ENCODE measurements at places on chromosomes 16 and 17.

DNA sequence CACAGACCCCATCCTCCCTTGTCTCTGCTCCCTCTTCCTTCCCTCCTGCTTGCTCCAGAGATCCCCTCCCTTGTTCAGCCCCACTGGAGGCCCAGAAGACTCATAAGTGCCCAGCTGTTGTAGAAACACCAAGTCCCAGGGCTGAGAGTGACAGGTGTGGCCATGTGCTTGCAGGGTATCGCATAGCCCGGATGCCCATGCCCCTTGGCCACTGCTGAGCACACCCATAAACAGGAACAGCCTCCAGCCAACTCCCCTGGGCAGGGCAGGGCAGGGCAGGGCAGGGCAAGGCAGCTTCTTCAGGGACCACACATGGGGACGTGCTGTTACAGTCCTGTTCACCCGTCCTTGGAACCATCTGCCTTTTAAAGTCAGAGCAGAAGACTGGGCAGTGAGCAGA lies 2.0 kb downstream of the CACNG1 start:
- DNase-seq = no peak

- no peak for DNase-seq
Measured at GRCh38 chr16:82083710-82084353, 48.8 kb downstream of the HSD17B2 start.

DNA sequence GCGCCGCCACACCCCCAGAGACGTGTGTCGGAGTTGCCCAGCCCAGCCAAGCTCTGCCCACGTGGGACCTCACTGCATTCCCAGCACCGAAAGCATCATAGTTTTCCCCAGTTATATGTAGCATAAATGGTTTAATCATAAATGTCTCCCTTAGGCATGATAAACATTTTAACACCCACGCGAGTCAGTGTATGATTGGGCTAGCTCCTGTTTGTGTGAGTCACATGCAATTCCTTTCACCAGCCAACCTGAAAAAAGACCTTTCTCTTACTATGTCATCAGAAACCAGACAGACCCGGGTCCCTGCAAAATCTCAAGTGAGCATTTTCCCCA lies 9.2 kb downstream of the TAF1C start:
- DNase-seq = peak; percentile 44

GRCh38 chr16:89200124-89200849 lies at the start of gene SLC22A31:
TSS of gene SLC22A31 (minus strand) at chr16:89200537. CDS start at chr16:89200501, 36 bp downstream.
- no peak for DNase-seq

GRCh38 chr16:63563819-63564505 lies 1527.7 kb upstream of the CDH8 start:
- DNase-seq = no peak

DNA sequence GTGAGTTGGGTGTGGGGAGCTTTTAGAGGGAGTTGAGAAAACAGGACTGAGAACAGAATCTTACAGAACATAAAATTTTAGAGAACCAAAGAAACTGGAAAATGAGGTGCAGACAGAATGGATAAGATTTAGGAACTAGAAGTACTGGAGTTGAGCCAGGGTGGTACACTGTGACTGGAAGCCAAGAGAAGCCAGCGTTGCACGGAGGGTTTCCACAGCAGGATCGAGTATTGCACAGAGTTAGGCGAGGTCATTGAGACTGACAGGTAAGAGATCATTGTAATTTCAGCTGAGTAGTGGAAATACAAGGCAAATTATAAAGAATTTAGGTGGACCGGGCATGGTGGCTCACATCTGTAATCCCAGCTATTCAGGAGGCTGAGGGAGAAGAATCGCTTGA lies 6.6 kb downstream of the GSDMA start:
- DNase-seq = no peak

GRCh38 chr16:20107083-20107482 lies 33.4 kb upstream of the GPR139 start:
- DNase-seq = no peak

- no peak for DNase-seq
Measured at GRCh38 chr17:13351046-13351445, 250.7 kb downstream of the HS3ST3A1 start.

DNA sequence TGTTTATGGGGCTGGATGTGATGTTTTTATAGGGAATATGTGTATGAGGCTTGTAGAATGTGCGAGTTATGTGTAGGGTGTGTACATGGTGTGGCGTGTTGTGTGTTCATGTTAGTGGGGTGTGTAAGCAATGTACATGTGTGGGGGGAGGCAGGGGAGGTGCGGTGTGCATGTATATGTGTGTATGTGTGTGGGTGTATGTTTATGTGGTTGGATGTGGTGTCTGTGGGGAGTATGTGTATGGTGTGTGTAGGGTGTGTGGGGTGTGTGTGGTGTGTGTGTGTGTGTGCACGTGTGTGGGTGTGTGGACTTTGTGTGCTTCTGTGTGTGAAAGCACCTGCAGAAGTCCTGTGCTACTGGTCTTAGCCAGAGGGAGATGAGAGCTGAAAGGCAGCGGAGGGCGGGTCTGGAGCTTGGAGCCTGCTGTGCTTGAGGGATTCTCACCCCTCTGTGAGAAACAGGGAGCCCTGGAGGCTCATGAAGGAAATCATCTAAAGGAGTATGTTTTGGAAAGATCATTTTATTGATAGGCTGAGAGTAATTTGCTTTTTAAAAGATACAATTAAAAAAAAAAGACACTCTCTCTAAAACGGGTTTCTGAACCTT lies 222.7 kb downstream of the HS3ST4 start:
- no peak for DNase-seq

DNA sequence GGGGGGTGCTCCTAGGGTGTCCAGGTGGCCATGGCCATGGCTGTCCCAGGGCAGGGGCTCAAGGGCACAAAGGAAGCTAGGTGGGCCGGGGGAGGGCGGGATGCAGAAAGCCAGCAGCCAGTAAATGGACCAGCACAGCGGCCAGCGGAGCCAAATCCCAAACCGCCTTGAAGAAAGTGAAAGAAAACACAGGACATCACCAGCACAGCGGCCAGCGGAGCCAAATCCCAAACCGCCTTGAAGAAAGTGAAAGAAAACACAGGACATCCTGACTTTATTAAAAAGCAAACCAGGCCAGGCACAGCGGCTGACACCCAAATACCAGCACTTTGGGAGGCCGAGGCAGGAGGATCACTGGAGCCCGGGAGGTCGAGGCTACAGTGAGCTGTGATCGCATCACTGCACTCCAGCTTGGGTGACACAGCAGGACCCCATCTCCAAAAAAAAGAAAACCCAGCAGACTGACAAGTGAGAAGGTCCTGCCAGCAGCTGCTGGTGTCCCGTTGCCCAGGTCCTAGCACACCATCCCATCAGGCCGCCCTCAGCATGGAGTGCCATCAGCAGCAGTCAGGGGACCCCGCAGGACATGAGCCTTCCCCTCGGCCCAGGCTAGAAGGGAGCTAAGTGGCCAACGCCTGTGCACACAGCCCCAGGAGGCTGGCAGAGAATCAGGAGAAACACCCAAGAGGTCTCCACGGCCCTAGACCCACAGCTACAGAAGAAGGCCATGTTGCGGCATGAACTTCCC lies 17.0 kb downstream of the SLC38A10 start:
- DNase-seq = no peak

GRCh38 chr16:2466667-2467527 lies 4.2 kb upstream of the NTN3 start:
- DNase-seq = no peak

DNA sequence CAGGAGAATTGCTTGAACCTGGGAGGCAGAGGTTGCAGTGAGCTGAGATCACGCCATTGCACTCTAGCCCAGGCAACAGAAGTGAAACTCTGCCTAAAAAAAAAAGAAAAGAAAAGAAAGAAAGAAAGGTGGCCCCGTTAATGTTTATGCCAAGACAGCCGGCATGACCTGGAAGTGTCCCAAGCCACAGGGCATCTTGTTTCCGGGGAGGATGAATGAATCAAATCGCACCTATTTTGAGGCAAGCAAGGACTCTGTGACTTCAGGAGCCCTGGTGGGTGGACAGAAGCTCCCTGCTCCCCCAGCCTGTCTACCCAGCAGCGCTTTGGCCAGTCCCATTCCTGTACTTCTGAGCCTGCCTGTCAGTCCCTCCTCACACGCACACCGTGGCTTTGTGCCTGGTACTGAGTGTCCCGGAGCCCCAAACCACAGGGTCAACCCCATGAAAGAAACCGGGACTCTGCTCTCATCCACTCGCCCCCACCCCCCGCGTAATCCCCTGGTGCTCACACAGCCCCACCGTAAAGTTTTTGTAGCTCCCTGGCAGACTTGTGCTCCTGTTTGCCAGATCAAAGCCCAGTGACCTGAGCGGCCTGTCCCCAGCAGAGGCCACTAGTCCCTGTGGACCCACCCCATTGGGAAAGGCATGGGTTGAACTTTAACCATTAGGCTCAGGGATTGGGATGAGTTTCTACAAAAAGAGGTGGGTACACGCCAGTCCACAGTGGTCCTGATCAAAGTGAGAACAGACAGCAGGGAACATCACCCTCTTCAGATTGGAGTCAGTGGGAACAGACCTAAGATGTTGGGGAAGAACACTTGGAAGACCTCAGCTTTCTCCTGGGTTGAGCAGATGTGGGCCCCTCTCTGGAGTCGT lies 19.3 kb downstream of the CD2BP2 start:
- DNase-seq = peak; percentile 64

DNA sequence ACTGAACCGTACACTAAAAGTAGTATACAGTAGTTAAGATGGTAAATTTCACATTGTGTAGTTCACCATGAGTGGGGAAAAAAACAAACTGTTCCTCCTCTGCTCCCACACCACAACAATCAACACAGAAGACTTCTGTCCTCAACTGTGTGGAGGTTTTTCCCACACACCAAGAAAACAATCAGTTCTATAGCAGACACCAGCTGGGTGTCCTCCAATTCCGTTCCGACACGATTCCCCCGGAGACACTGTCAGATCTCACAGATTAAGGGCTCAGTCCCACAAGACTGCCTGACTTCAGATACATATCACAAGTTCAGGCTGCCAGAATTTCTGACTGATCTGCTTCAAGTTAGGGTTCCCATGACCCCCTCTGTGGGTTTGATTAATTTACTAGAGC lies 31.8 kb downstream of the BBS2 start:
- no peak for DNase-seq

- no peak for DNase-seq
Measured at GRCh38 chr16:78094166-78094565, 5.3 kb upstream of the WWOX start.

DNA sequence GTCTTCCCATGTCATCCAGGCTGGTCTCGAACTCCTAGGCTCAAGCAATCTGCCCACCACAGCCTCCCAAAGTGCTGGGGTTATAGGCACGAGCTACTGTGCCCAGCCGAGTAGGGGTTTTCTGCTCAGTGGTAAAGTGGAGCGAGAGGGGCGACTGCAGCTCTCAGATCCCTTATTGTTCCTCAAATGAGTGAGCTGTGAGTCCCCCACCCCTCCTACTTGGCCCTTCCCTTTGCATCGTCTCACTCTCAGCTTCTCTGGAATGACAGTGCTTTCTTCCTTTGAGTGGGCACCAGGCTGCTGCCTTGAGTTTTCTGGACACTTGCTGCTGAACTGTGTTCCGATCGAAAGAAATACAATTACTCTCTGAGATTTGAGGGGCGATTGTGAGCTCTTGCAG lies 63.5 kb downstream of the MSI2 start:
- DNase-seq = no peak

DNA sequence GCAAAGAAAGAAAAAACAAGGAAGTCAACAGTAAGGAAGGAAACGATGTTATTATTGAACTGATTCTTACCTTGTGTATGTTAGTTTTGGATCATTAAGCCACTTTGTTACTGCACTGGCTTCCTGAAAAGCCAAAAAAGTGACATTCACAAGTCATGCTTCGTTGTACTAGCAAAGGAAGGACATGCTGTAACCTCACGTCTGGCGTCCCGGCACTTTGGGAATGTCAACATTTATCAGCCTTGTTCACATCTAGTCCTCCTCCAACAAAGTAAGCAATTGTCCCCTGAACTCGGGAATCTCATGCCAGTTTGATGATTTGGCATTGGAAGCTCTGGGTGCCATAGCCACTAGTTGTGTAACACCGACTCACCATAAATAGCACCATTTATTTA lies 731 bp upstream of the MKS1 start:
- DNase-seq = no peak

DNA sequence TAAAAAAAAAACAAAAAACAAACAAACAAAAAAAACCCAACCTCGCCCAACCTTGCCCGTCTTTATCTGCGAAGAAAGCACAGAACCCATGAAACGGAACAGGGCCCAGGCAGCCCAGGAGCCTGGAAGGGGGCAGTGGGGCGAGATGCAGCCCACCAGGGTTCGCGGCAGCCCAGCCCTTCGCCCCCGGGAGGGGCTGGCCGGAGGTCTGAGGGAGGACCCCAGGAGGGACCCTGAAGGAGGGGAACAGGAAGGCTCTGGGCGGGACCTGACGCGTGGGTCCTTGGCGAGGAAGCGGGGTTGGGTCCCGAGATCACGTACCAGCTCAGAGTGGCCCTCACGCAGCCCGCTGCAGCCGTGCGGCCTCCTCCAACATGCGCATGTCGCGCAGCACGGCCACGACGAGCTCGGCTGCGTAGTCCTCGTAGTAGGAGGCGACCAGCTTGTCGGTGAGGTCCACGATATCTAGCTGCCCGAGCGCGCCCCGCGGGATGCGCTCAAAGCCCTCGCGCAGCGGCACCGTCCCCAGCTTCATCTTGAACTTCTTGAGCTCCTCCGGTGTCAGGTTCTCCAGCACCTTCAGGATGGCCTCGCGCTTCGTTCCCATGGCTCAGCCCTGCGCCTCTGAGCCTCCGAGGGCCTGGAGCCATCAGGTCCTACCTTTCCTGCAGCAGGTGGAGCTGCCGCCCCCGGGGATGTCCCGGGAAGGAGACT lies at the start of gene PYDC1:
Gene PYDC1, minus strand, starts transcription at position 714 of the 714 bp plus-strand sequence. Its CDS starts 107 bp downstream, at position 607.
- DNase-seq = no peak

GRCh38 chr17:49890077-49890821 lies 42.4 kb upstream of the TAC4 start:
- DNase-seq = no peak

DNA sequence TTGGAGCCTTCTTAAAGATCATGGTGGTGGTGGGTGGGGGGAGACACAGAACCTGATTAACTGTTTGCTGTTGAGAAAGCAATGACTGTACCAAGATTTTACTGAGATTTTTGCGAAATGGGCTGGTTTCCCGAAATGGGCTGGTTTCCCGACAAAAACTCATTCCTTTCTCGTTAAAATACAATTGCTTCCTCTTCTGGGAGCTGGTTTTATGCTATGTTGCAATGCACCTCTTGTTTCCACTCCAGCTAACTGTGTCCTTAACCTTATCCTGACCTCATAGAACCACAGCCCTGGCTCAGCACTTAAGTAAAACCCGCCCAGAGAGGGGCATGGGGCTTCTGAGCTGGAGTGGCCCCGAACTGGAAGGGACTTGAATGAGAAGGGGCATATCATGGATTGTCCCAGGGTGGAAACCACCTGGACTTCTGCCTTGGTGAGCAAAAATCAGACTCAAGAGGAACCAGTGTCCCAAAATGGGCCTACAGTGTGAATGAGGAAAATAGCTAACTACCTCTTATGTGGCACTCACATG lies 20.9 kb downstream of the FAM20A start:
- no peak for DNase-seq

- DNase-seq = no peak
Measured at GRCh38 chr17:42068979-42069378, 18.6 kb upstream of the C17orf113 start.

DNA sequence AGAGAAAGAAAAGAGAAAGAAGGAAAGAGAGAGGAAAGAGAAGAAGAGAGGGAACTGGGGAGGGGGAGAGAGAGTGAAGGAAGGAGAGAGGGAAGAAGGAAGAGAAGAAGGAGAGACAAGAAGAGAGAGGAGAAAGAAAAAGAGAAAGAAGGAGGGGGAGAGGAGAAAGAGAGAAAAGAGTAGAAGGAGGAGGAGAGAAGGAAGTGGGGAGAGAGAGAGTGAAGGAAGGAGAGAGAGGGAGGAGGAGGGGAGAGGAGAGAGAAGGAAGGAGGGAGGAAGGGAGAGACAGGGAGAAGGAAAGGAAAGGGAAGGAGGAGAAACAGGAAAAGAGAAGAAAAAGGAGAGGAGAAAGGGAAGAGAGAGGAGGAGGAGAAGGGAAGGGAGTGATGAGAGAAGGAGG lies 208.5 kb downstream of the MAF start:
- DNase-seq = no peak

Measured in adrenal gland (tissue), 19 donors.